ENCODE measurements at places on chromosomes 6 and 20.

DNA sequence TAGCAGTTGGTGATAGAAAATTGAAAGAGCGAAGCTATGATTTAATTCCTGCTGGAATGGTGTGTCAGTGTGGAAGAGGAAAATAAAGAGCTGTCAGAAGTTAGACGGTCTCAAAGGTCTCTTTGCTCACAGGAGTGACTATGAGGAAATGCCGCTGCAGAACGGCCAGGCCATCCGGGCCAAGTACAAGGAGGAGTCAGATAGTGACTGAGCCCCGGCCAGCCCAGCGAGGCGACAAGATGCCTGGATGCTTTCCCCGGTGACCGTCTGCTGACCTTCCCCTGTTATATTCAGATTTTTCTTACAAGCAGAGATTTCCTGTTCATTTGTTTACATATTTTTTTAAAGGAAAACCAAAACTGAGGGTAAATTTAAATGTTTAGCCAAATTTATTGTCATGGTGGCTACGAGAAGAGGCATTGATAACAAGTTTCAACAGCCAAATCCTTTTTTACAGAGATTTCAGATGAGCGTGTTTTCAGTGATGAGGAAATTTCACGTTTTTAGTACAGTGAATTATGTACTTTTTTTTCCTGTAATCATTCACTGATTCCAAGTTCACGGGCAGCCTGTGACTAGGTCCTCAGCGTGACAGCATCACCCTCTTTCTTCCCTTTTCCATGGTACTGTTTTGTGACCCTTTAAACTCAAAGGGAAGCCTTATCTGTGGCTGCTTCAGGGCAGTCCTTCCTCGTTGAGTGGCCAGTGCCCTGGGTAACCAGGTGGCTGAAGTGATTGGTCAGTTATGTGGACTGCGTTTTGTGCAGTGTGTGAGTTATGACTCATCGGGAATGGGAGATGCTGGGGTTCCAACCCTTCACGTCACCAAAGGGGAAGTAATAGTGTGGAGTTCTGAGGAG is 12.6 kb downstream of the DYNLT1 start:
- DNase-seq = peak; percentile 20

DNA sequence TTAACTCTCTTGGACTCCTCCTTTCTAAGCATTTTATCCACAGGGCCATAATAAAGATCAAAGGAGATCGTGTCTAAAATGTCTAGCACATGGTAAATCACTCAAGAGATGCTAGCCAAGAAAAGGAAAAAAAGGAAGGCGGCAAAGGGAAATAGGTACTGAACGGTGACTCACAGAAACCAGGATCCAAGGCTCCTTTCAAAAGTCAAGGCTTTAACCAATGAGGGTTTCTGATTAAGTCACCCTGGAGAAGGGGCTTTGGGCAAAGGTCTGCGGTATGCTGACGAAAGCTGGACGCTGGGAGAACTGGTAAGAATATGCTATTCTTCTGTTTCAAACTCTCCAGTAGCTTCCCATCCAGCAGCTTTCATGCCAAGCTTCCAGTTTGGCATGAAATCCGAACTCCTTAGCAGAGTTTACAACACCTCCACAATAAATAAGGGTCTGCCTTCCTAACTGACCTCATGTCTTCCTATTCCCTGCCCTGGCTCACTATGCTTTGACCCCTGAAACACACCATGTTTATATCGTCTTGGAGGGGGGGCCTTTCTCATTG is 1.0 kb downstream of the TOMM34 start:
- no peak for DNase-seq

- DNase-seq = no peak
These were observed 3.1 kb downstream of the HM13 start for GRCh38 chr20:31517373-31517772.

DNA sequence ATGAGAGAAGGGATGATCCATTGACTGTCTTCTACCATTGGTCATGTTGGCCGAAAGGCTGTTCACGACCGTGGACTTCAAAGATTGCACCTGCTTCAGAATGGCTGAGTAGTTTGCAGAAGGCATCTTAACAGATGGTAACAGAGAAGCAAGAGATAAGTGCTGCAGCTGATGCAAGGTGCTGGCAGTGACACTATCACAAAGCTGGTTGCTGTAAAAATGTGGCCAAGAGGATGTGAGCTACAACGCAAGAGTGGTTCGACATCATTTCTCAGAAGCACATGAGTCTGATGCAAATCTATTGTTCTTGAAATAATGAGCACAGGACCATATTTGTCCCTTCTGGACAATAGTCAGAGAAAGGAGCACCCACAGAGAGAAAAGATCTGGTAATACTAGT is 27.0 kb upstream of the ANKEF1 start:
- DNase-seq = no peak

DNA sequence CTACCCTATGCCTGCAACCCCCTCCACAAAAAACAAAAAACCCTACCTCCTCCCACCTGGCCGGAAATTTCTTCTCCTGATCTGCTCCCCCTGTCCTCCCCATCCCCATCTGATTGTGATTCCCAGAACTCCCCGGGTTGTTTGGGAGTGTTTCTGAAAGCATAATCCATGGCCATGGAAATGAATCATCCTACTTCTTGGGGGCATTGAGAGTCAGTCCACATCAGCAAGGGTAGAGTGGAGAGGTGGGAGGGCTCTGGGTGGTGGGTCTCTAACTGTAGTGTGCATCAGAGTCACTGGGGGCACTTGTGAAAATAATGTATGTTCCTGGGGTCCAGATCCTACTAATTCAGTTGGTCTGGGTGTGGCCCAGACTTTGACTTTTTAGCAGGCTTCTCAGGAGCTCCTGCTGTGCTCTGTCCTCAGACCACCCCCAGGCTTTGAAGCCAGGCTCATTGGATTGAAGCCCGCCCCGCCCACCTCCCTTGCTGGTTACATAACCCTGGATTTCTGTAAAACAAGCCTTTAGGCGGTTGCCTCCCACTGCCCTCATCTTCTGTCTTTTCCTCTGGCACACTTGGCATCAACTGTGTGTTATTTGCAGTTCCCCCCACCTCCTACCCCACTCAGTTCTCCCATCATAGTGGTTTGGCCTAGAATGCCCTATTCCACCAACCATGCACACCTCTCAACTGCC is 10.5 kb downstream of the PIGT start:
- DNase-seq = no peak

GRCh38 chr6:90328004-90328403 is 31.4 kb upstream of the BACH2 start:
- no peak for DNase-seq

DNA sequence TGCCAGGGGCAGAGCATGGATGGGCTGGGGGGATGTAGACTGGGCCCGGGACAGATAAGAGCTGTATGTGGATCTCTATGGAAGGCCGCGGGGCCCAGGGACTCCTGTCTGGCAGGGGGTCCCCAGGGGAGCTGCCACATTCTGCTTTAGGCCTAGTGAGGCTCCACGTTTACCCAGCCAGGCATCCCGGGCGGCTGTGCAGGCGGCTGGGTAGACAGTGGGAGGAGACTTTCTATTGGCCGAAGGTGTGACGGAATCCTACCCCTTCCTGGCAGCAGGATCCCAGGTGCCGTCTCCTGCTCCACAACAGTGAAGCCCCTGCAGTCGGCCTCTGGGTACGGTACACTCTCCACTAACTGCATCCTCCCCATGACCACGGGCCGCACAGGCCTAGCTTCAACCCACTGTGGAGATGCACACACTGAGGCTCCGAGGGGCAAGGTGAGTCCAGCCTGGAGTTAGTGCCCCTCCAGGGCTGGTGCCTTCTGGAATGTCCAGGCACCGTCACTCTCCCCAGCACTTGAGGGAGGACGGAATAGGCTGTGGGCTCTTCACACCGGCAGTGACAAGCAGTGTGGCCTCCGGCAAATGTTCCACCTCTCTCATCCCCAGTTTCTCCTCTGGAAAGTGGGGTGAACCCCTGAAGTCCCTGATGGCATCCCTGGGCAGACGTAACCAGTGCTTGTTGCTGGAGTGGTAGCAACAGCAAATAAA is 36.8 kb upstream of the ZBP1 start:
- peak; percentile 25 for DNase-seq

DNA sequence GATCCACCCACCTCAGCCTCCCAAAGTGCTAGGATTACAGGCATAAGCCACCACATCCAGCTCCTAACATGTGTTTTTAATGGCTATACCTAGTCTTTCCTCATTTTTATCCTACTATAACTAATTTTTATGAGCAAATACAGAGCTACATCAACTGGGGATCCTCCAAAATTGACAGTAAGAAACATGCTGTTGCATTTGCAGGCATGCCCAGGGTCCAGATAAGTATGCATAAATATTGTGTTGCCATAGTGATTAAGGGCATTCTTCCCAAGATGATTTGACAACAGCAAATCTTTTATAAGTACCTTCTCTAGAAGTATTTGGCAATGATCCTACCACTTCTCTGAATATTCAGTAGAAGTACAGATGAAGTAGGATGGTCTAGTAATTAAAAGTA is 41.9 kb upstream of the MOXD1 start:
- DNase-seq = no peak

DNA sequence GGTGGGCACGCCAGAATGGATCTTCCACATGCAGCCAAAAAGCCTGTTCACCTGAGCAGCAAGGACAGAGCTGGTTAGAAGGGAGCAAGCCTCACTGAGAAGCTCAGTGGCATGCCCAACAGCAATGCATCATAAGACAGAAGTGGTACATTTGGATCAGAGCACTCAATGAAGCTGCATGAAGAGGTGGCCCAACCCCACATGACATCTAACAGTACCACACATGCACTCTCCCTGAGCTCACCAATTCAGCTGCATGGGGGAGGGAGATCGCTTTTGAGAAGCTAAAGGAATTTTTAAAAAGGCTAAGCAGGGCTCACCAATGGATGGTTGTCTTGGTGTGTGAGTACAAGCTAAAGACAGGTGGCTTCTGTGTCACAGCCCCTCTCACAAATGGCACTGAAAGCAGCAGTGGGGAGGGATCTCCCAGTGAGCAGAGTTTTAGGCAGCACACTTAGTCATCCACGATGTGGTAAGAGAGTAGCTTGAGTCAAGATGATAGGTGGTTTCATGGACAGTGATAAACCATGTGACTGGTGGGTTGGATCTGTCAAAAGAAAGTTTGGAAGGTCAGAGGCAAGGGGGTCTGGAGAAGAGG is 166.6 kb upstream of the TAB2 start:
- DNase-seq = peak; percentile 49

DNA sequence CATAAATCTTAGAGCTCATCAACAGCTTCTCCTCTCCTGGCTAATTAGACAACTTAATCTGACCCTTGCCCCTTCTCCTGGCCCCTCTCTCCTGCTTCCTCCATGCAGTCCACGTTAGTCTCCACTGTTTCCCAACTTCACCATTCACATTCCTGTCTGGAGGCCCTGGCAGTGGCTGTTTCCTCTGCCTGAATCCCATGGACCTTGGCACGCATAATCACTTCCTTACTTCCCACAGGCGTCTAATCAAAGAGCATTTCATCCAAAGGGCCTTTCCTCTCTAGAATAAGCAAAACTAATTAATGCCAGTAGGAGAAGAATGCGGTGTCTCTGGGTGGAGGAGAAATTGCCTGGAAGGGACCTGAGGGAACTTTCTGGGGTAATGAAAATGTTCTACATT is 16.4 kb upstream of the XRN2 start:
- DNase-seq = no peak

GRCh38 chr6:34144581-34145160 is 1.2 kb downstream of the GRM4 start:
- DNase-seq = peak; percentile 40

- DNase-seq = no peak
These were observed 2.8 kb downstream of the CST2 start for GRCh38 chr20:23823621-23824324.

DNA sequence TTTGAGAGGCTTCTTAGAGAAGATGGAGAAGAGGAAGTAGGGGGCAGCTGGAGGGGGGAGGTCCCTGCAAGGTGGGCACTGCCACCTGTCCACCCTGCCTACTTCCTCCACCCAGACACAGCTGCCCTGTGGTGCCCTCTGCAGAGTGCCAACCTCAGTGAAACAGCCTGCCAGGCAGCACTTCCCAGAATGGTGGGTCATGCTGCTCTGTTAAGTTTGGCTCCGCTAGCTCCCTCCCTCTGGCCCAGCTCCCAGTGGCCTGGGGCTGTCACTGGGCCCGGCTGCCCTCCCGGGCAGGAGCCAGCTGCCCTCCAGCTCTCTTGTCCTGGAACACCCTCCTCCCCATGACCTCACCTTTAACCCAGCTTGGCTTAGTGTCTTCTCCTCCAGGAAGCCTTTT is 5.1 kb upstream of the EPB41L1 start:
- DNase-seq = no peak

GRCh38 chr6:123352279-123352678 is 284.5 kb downstream of the TRDN start:
- DNase-seq = no peak

GRCh38 chr6:14972379-14973067 is 273.3 kb upstream of the JARID2 start:
- no peak for DNase-seq

- DNase-seq = no peak
These were observed 881.1 kb downstream of the EPHA7 start for GRCh38 chr6:92538275-92538674.

DNA sequence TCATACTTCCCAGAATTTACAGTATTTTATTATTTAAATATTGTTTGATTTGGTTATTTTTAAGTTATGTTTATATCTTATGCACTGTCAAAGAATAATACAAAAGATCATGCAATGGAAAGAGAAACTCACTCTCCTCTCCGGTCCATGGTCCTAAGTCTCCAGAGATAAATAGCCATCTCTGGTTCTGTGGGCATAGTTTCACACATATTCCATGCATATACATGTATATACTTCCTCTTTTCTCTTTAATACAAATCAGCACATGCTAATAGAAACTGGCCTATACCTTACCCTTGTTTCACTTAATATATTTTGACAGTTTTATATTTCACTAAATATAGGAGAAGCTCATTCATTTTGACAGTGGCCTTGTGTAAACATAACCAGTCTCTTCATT is 901.7 kb upstream of the CITED2 start:
- no peak for DNase-seq

DNA sequence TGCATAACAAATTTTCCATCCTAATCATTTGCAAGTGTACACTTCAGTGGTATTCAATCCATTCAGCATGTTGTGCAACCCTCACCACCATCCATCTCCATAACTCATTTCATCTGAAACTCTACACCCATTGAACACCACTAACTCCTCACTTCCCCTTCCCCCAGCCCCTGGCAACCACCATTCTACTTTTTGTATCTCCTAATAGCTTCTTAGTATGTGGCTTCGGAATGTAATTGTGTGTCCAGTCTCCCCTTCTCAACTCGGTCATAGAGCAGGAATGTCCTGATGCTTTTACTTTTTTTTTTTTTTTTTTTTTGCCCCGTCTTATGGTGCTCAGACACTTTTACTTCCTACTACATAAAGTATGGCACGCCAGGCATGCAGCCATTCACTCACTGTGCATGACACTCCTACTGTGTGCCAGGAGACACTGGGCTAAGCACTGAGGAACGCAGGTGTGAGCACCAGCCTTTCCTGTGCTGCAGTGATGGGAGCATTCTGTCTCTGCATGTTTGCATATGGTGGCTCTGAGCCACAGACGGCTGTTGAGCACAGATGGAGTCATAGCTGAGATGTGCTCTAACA is 15.3 kb downstream of the HCK start:
- no peak for DNase-seq

DNA sequence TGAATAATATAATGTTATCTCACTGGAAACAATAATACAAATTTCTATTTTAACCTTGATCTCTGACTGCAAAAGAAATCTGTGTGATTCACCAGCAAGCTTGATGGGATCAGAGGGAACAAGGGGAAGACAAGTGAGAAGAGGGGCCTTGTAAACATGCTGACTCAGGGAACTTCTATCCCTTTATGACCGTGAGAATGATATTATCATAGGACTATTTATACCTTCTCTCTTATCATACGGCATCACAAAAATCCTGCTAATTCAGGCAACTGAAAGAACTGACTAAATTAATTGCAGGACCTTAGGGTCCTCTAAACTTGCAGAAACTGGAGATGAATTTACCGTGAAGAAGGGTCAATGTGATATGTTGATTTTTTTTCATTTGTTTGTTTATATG is 173.3 kb downstream of the PTPRK start:
- no peak for DNase-seq

Data from activated T-cell treated with anti-CD3 and anti-CD28 coated beads, Interleukin-2, amount 50 U/mL, for 24 hours (primary cell).